M059J (cell line): ENCODE measurements at places on chromosomes 7 and 10.

DNA sequence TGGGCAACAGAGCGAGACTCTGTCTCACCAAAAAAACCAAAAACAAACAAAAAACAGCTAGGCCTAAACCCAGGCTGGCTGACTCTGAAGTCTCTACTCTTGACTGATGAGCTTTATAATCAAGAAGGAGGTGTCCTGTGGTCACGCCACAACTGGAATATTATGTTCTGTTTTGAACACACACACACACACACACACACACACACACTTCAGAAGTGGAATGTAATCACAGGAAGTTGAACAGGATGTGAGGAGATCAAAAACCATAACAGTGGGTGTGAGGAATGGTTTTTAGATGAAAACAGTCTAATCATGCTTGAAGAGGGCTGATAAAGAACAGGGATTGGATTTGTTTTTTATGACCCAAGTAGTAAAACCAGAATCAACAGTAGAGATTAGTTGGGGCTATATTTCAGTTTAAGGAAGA is 51.1 kb upstream of the IL6 start:
- peak; percentile 75 for DNase-seq

- no peak for DNase-seq
These were observed 1.5 kb upstream of the MIOS start for GRCh38 chr7:7565018-7565680.

GRCh38 chr10:11097686-11098085 is 80.0 kb downstream of the CELF2 start:
- DNase-seq: no peak

DNA sequence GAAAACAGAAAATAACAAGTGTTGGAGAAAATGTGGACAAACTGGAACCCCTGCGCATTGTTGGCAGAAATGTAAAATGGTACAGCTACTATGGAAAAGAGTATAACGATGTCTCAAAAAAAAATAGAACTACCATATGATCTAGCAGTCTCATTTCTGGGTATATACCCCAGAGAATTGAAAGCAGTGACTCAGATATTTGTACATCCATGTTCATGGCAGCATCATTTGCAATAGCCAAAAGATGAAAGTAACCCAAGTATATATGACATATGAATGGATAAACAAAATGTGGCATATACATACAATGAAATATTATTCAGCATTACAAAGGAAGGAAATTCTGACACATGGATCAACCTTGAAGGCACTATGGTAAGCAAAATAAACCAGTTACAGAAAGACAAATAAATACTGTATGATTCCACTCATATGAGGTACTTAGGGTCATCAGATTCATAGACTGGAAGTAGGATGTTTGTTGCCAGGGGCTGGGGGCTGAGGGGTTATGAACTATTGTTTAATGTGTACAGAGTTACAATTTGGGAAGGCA is 4.9 kb downstream of the NRCAM start:
- DNase-seq: no peak
